ENCODE measurements at places on chromosomes 7 and 10.
A peak's percentile ranks its signal among the peaks of the same experiment; 100 is the strongest.

- no peak for DNase-seq
Measured at GRCh38 chr10:44668336-44668735, 242.8 kb upstream of the TMEM72 start.

DNA sequence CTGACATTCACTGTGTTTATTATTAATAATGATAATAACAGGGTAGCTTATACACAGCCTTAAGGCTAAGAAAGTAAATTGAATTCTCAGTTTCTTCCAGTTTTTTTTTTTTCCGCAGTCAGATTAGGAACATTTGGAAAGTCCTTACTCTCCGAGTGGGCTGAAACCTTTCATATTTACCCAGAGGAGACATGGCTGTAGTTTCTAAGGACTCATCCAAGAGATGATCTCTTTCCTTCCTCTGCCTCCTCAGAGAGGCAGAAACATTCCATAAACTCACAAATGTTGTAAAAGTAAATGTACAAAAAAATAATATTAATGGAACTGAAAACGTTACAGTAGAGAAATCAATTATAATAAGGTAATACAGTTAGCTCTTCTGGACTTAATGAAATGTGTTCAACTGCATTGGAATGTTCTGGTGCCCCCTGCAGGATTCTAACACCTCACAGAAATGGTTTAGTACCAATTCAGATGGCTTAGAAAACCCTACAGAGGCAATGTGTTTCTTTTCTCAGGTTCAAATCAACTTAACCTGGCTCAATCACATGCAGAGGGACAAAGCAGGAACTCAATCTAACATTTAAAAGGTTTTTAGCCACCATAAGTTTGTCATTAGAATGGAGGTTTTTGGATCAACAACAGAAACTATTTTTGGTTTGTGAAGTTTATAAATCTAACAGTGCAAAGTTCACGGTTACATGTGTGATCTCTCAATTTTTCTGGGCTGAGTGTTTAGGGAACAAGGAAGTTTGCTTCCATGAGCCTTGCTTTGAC is 71.7 kb downstream of the ICA1 start:
- peak; percentile 76 for DNase-seq

- no peak for DNase-seq
Measured at GRCh38 chr10:73647211-73647874, 6.1 kb upstream of the MYOZ1 start.

- DNase-seq, result no peak
Measured at GRCh38 chr10:1123198-1123597, 67.0 kb downstream of the WDR37 start.
